SJCRH30 (cell line): ENCODE measurements at places on chromosomes 2 and 18.

GRCh38 chr2:98821629-98822135 lies 90.8 kb upstream of the MGAT4A start:
- no peak for DNase-seq

DNA sequence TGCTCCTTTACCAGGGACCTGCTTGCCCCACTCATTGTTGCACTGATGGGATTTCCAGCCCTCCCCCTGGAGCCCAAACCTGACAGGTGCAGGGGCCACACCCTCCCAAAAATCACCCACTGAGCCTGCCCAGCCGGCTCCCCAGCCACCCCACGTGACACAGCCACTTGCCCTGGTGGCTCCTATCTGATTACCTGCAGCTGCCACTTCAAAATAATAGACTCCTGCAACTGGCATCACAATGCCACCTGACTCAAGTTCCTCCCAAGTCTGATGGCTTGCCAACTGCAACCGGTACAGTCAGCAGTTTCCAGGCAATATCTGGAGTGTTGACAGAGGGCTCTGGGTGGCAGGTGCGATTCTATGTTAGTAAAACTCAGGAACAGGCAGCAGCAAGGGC lies 66.2 kb downstream of the CRACDL start:
- no peak for DNase-seq

GRCh38 chr18:74799542-74799941 lies 201.9 kb downstream of the ZNF407 start:
- DNase-seq, result no peak

DNA sequence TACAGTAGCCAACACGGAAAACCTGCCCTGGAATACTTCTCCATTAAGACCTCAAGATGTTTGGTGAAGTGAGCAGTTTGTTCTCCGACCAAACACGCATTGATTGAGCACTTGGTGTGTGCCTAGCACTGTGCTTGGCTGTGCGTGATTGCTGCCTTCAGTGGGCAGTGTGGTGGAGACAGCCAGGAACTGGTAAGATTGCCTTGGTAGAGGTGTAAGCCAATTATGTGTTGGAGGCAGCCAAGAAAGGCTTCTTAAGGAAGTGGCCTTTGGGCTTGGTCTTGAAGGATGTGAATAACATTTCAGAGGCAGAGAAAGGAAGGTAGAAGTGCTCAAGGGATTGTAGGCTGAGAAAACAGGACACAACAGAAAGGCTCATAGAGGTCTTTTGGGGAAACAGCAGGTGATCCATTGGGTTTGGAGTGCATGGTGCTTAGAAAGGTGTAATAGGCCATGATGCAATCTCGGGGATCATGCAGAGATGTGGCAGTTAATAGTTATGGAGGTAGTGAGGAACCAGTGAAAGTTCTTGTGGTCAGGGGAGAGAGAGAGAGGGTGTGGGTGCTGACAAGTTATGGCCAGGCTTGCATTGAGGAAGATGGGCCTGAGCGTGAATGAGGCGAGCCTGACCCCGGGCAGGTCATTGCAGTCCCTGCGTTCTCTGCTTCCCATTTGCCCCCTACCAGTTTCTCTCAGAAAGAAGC lies 6.3 kb downstream of the B3GNT2 start:
- no peak for DNase-seq

- DNase-seq, result no peak
Observed at GRCh38 chr2:85660725-85661124, 7.3 kb downstream of the SFTPB start.

DNA sequence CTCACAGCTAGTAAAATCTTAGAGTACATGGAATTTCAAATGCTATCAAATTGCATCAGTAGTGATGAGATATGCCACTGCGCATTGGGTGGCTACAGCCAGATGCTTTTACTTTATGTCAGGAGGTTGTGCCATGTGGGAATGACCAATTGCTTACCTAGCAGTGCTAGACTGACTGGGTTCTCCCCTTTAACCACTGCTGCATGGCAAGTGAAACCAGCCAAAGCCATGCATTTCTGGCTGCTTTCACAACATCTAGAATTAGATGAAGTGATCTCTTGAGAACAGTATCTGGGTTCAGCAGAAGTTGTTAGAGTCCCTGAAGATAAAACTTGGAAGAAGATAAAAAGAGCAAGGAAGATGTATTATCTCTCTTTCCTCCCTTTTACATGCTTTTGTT lies 1174.2 kb upstream of the CDH2 start:
- no peak for DNase-seq

GRCh38 chr18:41038071-41038470 lies 917.0 kb upstream of the PIK3C3 start:
- no peak for DNase-seq

DNA sequence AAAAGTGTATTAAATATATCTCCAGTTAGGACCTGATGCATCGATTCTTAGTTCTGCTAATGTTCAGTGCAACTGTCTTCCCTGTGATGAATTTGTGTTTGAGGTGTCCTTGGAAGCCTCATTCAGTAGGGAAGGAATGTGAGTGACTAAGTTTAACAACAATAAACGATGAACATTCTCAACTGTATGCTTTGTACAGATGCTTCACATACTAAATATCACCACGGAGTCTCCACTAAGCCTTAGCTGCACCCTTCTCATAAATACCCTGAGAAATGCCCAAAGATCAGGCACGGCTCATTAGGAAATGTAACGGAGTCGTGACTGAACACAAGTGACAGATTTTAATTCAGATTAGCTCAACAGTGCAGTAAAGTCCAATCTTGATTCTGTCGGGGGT lies 24.4 kb upstream of the AGFG1 start:
- DNase-seq, result no peak

DNA sequence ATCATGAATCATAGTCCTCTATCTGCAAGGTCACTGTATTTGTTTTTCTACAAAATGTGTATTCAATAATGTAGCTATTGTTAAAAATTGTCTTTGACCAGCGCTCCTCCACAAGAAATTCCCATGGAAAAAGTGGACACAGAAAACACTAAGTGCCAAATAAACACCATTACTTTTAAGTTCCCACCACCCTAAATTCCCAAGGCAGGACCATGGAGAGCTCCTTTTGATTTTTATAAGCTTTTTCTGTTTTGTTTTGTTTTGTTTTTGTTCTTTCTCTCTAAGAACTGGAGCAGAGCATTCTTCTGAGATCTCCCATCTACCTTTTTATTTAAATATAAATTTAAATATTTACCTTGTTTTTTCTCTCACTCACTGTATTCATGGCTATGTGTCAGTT lies 44.5 kb downstream of the LRATD1 start:
- peak; percentile 31 for DNase-seq

GRCh38 chr2:101912545-101912944 lies 79.2 kb upstream of the IL1R2 start:
- no peak for DNase-seq

- DNase-seq, result no peak
Observed at GRCh38 chr2:205967391-205968075, 118.4 kb downstream of the INO80D start.

GRCh38 chr2:193502363-193503035 lies 1307.8 kb upstream of the TMEFF2 start:
- no peak for DNase-seq

DNA sequence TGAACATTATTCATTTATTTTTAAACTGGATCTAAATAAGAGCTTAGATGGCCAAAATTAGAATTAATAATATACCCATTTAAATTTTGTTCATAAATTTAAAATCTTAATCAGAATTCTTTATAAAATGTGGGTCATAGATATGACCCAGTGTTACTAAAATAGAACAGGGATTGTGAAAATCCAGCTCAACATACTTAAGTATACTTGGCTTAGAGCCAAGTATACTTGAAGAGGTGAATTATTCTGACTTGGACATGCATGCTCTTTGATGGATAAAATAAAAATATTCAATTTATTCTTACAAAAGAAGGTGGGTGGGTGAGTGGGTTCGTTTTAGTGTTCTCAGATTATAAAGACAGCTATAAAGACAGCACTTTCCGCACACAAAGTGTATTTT lies 70.7 kb downstream of the SPOPL start:
- no peak for DNase-seq

- no peak for DNase-seq
Observed at GRCh38 chr18:42925036-42925435, 190.4 kb downstream of the RIT2 start.

DNA sequence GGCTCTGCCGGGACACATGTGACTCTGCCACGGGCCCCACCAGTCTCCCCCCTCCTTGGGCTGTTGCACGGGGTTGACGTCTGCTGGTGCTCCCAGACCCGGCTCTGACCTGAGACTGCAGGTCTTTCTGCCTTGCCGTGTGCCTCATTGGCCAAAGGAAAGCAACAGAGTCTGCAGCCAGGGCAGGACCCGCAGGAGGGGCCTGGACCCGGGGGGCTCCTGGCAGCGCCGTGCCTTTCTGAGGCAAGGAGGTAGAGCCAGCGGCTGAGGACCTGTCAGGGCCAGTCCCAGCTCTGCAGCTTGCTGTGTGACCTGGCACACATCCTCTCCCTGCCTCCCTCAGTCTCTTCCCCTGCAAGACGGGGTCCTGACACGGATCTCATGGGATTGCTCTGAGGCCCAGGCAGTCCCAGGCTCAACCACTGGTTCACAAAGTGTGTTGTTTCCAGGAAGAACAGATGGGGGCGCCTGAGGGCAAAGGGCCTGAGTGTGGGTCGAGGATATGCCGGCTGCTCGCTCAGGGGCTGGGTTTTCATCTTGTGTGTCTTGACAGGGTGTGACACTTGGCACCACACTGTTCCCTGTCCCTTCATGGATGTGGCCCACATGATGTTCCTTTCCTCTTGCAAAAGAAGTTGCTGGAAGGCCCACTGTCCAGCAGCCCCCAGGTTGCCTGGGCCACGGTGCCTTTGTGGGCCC lies 9.0 kb downstream of the CAPN10 start:
- DNase-seq, result peak; percentile 68

GRCh38 chr2:164620457-164620856 lies 825 bp downstream of the GRB14 start:
- DNase-seq, result no peak

GRCh38 chr2:168438553-168438952 lies 17.5 kb upstream of the CERS6 start:
- DNase-seq, result no peak
